ENCODE measurements at places on chromosomes 5 and 9.

DNA sequence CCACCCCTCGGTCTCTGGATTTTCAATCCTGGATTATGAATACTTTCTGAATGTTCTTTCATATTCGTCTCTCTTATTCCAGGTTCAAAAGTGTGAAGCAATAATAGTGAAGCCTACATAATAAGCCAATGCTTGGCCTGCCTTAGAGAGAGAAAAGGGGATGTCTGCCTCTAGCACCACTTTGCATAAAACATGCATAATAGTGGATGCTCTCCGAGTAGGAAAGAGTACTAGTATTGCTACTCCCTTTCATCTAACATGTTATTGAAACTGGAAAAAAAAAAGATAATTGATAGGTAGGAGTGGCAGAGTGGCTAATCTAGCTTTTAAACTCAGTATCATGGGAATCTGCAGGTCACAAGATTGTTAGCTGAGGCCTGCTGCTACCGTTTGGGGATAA, 158.1 kb downstream of the SPATA31D1 start:
- no peak for DNase-seq

- DNase-seq, result peak; percentile 87
Observed at GRCh38 chr9:82949203-82949602, 113.7 kb downstream of the RASEF start.

DNA sequence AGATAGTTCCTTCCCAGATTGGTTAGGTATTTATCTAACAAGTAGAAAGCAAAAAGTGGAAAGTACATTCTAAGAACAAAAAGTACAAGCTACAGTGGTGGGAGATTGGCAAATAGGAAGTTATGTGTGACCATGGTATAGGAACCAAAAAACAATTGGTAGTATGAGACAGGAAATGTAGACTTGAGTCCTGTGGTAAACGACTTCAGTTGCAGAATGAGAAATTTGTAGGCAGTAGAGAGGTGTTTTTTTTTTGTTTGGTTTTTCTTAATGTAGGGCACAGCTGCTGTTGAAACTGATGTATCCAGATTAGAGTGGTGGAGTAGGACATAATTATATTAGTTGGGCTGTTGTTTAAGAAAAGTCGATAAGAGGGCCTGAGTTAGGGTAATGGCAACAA, 72.0 kb downstream of the CCNH start:
- no peak for DNase-seq

GRCh38 chr5:127305493-127305892, 14.9 kb downstream of the MEGF10 start:
- no peak for DNase-seq

- no peak for DNase-seq
Observed at GRCh38 chr5:114790403-114790792, 379.3 kb downstream of the TRIM36 start.

DNA sequence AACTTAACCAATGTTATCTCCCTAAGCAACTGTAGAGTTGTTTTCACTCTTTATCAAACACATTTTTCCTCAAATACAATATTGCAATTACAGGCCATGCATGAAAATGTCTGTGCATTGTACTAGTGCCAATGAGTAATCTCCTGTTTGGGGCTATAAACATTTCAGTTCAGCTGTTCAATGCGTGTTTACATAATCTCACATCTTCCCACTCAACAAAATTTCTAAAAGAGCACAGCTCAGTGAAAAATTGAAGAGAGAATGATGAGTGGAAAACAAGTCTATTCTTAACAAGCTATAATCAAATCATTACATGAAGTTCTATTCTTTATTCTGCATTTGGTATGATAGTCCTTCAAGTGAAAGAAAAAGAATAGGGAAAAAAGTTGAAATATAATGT, 780.5 kb upstream of the CDH9 start:
- DNase-seq, result no peak

- DNase-seq, result no peak
Observed at GRCh38 chr5:168057905-168058304, 233.5 kb upstream of the WWC1 start.

DNA sequence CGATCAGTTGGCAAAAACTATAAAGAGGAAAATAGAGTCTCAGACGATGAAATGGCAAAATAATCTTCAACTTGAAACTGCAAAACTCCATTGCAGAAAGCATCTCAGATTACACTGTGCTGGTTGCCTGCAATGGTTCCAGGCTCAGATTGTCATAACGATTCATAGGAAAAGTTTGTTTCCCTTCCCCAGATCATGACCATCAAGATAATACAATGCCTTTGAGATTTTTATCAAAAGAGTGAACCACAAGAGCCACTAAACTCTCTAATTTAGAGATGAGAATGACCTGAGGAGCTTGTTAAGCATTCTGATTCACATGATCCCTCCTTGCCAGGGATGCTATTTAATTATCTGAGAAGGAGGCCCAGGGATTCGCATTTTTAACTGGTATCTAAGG, 52.6 kb upstream of the ITGA1 start:
- no peak for DNase-seq

DNA sequence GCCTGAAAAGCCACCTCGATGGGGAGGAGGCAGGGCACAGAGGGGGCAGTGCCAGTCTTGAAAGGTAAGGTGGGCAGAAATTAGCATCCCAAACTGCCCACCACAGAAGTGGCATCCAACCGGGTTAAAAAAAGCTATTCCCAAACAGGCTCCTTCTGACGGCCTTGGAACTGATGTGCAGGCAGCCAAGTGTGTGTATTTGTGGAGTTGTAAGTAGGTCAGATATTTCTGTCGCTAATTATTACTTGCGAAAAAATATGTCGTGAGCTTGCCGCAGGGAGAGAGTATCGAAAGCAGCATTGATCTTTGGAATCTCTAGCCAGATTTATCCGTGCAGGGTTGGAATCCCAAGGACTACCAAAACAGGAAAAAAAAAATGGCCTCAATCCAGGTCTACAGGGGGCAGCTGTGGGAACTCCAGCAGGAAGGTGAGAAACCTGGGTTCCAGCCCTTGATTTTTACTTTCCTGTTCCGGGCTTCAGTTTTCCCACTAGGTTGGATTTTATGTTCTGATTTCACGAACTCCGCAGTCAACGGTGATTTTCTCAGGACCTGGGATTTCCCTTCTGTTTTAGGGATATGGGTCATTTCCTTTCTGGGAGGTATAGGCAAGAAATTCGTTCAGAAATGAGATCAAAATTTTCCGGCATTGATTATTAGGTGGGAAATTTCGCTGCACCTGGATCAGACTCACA, 200.8 kb downstream of the RGS3 start:
- no peak for DNase-seq

DNA sequence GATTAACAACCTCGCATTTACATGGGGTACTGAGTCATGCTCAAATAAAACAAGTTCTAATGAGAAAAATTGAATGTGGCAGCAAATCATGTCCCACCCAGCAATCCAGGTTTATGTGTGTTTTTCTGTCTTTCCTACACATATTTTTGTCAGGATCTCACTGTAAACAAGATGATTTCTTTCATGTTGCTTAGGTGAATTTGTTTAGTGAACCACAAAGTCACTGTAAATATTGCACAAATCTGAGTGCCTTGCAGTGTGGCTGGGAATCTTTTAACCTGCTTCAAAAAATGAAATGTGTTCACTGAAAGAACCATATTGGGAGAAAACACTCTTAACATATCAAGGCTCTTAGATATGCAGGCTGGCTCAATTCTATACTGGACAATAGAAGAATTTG, 23.1 kb upstream of the ZCCHC7 start:
- no peak for DNase-seq

GRCh38 chr5:120599576-120599975, 135.5 kb downstream of the PRR16 start:
- DNase-seq, result peak; percentile 77

DNA sequence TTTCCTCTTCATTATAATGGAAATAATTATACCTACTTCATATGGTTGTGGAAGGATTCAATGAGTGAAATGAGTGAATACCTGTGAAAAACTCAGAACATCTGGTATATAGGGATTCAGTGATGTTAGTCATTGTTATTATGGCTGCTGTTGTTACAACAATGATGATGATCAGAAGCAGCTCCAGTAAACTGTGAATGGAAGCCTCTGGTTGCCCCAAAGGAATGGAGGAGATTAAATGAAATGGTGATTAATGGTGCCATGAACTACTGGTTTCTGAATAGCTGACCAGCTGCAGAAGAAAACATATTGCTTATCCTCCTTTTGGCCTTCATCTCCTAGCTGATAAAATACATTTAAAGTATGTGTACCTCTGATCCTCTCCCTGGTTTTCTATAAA, 372.0 kb downstream of the ARHGEF28 start:
- DNase-seq, result peak; percentile 56

DNA sequence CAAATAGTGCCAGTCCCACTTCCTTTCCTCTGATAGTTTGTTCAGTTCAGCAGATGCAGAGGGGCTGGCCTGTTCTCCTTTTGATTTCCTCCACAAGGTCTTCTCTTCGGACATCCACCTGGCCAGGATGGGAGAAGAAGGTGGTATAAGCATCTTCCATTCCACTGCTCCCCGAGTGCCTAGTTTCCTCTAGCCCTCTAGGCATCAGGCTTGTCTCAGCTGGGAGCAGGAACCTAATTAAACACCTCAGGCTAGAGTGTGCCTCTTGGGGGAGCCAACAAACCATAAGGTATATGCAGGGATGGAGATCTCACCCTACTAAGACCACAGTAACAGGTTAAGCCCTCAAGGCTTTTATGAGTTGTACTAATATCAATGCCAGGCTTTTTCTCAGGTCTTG, 835 bp upstream of the DND1 start:
- DNase-seq, result no peak

GRCh38 chr9:92950359-92950955, 3.1 kb downstream of the FGD3 start:
- DNase-seq, result no peak

- no peak for DNase-seq
Observed at GRCh38 chr9:111991179-111991578, 94.6 kb downstream of the UGCG start.

- DNase-seq, result no peak
Observed at GRCh38 chr9:99118782-99119466, 14.0 kb downstream of the TGFBR1 start.

DNA sequence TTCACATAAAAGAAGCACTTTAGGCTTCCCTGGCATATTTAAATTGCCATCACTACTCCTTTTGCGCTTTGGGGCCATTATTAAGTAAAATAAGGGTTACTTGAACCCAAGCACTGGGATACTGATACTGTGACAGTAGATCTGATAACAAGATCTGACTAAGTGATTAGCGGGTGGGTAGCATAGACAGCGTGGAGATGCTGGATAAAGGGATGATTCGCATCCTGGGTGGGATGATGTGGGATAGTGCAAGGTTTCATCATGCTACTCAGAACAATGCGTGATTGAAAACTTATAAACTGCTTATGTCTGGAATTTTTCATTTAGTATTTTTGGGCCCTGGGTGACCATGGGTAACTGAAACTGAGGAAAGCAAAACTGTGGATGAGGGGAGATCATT, 75.1 kb downstream of the PTTG1 start:
- DNase-seq, result peak; percentile 69

DNA sequence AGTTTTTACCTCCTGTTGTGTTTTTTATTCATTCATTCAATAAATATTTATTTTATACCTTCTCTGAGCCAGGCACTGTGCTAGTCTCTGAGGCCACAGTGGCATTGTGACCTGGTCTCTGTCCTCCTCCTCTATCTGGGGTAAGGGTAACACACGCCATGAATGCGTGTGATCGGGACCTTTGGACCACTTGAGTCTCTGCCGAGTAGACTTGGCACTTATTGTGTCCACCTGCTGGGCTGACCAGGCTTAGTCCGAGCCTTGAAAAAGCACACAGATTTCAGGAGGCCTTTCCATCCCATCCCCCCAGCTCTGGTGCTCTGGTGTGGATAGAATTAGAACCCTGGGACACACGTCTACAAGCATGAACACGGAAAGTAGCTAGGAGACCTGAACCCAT, 58.7 kb downstream of the ERGIC1 start:
- DNase-seq, result no peak

GRCh38 chr9:84874596-84874995, 205.1 kb downstream of the NTRK2 start:
- DNase-seq, result no peak

- no peak for DNase-seq
Observed at GRCh38 chr9:36436909-36437308, 36.8 kb upstream of the RNF38 start.

DNA sequence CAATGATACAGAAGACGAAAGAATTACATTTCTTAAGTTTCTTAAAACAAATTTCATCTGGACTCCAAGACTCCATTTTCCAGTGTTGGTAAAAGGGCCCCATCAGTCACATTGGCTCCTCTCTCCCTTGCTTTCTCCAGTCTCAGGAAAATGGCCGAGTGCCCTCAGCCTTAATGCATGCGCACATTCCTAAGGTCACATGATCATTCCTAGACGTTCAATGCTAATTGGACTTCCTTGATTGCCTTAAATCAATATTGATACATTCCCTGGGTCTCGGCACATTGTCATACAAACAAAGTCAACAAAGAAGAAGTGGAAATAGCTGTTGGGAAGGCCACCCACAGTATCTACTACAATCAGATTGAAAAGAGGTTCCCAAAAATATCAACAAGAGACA, 413.6 kb upstream of the GRAMD2B start:
- DNase-seq, result no peak

- DNase-seq, result no peak
Observed at GRCh38 chr5:32677023-32677422, 34.1 kb upstream of the NPR3 start.

GRCh38 chr5:124733329-124733650, 13.1 kb downstream of the ZNF608 start:
- DNase-seq, result no peak

GRCh38 chr5:96149546-96149945, 187.9 kb upstream of the ELL2 start:
- DNase-seq, result peak; percentile 91

- no peak for DNase-seq
Observed at GRCh38 chr5:4977416-4978110, 162.6 kb upstream of the ADAMTS16 start.

DNA sequence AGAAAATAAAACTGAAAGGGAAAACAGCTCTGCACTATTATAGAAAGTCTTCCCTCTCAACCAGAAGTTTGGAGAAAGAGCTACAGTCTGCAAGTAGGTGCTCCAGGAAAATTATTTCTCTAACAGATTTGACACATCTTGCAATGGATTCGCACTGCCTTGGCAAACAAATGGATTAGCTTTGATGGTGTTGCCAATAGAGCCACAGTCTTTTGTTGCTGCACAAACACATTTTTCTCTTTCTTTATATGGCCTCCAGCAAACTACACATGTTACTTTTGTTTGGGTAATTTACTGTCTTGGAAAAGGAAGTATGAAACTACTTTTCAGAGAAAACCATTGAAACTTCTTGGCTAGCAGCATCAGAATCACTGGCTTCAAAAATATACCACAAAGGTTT, 523.1 kb downstream of the EFNA5 start:
- no peak for DNase-seq

- DNase-seq, result peak; percentile 38
Observed at GRCh38 chr5:32942225-32942989, 231.3 kb downstream of the NPR3 start.
